ENCODE measurements at places on chromosomes 1 and 21.
A peak's percentile ranks its signal among the peaks of the same experiment; 100 is the strongest.

DNA sequence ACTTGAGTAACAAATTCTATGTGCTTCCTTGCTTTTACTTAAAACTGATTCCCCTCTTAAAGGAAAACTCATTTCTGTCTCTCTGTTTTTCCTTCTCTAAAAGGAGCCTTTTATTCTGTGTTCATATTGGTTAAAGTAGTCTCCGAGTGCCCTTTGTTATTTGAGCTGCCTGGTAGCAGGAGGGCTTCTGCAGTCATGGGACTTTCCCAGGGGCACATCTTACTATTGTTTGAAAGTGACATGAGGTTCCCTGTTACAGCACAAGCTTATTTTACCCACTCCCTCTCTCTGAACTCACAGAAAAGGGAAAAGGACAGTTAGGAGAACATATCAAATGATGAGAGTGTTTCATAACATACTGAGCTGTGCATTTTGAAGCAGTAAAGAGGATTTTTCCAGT is 58.1 kb upstream of the ANGPTL1 start:
- DNase-seq: no peak

- DNase-seq: no peak
Measured at GRCh38 chr1:235861857-235862256, 4.8 kb downstream of the LYST start.

DNA sequence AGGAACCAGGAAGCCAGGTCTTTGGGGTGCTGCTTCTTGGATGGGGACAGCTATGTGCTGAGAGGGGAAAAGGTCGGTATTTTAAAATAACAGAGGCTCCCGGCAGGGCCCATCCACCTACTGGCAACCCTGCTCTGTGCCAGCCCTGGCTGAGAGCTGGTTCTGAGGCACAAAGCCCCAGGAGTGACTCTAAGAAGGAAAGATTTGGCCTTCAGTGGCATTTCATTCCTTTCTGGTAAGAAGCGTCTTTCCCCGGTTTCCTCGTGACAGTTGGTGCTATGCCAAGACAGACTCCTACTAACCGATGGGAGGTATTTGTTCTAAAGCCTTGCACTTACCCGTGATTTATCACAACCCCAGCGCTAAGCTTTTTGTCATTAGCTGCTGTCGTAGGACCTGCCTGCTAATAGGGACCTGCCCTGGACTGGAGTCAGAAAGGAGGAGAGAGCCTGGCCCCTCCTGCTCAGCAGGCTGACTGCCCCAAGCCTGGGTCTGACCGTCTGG is 123.1 kb upstream of the ADAR start:
- peak; percentile 24 for DNase-seq

DNA sequence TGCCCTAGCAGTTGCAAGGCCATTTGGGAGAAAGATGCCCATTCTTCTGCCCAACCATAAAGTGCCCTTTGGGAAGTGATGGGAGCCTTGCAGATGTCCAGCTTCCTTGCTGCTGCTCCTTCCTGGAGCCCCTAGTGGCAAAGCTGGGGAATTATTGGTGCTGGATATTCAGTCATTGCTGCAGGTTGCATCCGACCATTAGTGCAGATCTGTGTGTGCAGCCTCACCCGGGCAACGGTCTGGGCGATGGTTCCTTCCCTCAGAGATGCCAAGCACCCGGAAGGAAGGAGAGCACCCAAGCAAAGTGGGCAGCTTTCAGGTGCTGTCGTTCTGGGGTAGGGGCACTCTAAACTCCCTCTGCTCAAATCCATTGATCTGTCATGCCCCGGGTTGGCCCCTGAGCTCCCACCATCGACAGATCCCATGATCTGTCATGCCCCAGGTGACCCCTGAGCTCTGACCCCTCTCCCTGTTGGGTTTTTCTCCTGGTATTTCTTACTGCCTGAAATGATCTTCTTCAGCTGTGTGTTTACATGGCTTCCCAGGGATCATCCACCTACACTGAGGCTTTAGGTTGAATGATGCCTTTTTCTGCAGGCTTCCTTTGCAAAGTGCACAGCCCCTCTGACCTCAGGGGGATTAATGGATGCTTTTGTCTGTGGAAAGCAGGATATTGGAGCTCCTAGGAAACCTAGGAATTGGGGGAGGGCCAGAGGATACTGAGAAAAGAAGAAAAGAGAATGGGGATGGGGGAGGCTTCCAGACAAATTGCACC is 467.5 kb downstream of the PTPRU start:
- no peak for DNase-seq

DNA sequence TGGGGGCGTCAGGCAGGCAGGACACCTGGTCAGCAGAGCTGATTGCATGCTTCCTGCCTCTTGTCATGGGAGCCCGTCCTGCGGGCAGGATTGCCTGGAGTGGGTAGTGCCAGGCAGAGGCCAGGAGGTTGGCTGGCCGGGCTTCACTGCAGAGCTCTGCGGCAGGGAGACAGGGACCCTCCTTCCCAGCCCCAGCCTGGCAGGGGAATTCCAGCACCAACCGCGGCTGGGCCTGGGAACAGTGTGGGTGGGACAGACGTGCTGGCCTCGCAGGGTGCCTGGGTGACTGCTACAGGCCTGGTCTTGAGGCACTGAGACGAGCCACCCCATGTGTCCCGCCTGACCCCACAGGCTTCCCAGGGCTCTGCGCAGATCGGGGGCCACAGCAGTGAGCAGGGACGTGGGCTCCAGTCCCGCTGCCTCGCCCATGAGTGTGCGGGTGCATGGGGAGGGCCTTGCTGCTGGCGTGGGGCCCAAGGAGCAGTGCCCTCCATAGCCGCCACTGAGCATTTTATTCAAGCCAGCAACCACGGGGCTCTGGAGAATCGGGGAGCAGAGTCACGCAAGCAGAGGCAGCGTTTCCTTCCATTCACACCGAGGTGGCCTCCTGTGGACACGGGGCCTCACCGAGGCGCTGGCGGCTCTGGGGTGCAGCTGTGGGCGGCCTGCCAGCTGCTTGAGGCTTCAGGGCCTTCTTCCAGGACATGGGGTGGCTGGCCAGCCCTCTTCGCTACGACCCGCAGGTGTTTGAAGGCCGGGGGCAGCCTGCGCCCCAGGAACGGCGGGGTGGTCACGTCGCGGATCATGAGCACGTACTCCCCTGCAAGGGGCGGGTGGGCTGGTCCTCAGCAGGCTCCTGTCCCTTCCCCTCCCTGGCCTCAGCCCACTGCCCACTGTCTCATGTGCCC is 70.3 kb downstream of the MORN1 start:
- DNase-seq: no peak

DNA sequence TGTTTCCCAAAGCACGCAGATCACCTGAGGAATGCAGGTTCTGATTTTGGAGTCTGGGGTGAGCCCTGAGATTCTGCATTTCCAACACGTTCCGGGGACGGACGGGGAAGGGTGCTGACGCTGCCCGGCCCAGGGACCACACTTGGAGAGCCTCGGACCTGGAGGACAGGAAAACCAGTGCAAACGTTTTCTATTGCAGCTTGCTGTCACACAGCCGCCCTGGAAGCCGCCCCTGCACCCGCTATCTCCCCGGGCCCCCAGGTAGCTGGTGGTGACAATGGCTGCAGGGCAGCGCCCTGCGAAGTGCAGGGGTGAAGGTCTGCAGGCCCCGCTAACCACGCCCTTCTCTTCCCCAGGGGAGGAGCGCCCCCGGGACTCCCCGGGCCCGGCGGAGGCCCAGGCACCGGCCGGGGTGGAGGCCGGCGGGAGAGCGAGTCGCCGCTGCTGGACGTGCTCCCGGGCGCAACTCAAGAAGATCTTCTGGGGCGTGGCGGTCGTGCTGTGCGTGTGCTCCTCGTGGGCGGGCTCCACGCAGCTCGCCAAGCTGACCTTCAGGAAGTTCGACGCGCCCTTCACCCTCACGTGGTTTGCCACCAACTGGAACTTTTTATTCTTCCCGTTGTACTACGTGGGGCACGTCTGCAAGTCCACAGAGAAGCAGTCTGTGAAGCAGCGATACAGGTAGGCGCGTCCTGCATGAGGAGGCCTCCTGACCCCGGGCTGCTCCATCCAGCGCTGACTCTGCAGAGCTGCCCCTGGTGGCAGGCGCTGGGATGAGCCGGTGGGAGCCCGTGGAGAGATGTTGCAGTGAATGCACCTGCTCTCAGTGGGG is 142.0 kb upstream of the COA6 start:
- no peak for DNase-seq

DNA sequence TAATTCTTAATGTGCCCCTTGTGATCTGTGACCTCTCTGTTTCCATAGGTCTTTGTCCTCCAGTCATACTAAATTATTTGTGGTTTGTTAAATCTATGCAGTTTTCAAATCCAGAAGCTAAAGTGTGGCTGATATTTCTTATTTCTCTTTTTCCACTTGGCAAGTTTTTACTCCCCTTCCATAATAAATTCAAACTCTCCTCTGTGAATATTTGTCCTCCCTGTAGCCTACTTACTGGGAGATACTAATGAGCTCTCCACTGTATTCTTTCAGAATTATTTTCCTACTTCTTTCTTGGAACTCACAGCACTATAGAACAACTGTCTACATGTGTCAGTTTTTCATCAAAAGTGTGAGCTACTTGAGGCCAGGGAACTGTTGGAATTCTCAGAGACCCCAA is 430.8 kb upstream of the PTBP2 start:
- DNase-seq: no peak

- no peak for DNase-seq
Measured at GRCh38 chr1:53158900-53159299, 16.5 kb upstream of the SLC1A7 start.

- no peak for DNase-seq
Measured at GRCh38 chr1:229535230-229535629, 23.3 kb downstream of the ABCB10 start.

- DNase-seq: no peak
Measured at GRCh38 chr1:185936641-185937040, 202.4 kb downstream of the HMCN1 start.

DNA sequence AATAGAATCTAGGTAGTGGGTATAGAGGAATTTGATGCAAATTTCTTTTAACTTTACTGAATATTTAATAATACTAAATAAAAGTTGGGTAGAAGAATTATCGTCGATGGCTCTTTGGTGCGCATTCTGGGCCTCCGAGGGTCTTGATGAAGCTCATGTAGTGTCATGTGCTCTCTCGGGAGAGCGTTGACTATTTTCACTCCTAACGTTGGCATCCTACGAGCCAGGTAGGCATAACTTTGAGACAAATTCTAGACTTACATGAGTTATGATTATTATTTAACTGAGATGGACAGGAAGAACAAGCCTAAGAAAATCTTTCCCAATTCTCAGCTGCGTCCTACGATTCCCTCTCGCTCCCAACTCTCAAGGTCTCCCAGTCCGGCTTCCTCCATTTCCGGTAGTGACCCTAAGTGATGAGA is 550 bp upstream of the PCAT6 start:
- peak; percentile 55 for DNase-seq

DNA sequence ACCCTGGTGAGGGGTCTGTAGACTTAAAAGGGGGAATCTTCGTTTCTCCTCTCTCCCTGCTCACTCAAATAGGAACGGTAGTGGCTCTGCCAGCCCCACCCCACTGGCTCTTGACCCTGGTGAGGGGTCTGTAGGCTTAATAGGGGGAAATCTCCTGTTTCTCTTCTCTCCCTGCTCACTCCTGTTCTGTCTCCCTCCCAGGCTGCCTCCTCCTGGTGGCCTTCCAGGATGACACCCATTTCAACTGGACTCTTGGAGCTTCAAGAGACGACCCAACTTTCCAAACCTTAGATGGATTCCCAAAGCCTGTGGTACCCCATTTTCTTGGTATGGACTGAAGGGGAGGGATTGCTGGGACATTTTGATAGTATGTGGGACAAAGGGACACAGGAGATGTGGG is 1.4 kb upstream of the EPHB2 start:
- DNase-seq: no peak

GRCh38 chr1:51989582-51990477 is 670 bp downstream of the RAB3B start:
- no peak for DNase-seq

DNA sequence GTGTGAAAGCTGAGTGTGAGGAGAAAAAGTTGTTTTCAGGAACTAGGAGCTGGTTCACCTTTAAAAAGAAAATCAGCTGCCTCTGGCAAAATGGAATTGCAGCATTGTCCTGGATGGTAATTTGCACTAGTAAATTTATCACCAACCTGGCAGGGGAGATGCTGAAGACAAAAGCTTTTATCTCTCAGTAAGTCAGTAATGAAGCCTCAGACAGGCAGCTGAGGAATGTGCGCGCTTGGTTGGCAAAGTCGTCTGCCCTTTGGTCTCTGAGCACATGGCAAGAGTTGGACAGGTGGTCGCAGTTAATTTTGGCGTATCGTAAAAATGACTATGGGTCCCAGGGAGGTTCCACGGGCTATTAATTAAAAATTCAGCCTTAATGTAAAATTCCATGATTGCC is 131.9 kb downstream of the BACH1 start:
- no peak for DNase-seq

GRCh38 chr1:245590726-245591125 is 435.9 kb downstream of the KIF26B start:
- DNase-seq: no peak

- DNase-seq: no peak
Measured at GRCh38 chr1:191085121-191085520, 607.5 kb upstream of the BRINP3 start.

DNA sequence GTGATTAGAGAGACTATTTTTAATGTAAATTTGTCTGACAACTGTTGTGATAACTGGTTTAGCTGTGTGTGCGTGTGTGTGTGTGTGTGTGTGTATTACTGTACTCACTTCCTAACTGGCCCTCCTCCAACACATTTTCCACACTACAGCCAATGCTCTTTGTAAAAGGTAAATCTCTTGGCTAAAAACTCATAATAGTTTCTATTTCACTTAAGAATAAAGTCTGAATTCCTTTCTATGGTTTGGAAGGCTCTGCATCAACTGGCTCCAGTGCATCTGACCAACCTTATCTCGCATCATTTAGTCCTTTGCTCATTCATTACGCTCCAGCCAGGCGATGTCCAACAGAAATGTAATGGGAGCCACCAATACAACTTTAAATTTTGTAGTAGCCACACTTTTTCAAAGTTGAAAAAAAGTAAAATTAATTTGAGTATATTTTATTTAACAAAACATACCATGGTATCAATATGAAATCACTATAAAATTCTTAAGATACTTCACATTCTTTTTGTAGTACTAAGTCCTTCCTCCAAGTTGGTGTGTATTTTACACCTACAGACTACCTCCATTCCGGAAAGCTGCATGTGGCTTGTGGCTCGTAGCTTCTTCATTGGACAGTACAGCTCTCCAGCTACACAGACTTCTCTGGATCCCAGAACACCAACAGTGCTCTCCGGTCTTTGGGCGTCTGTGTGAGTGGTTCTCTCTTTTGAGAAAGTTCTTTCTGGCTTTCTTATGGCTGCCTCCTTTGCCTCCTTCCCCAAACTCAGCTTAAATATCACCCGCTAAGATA is 68.9 kb downstream of the NRIP1 start:
- no peak for DNase-seq

- no peak for DNase-seq
Measured at GRCh38 chr1:71650119-71650518, 569.3 kb upstream of the ZRANB2 start.

- no peak for DNase-seq
Measured at GRCh38 chr21:35178827-35179226, 129.7 kb upstream of the RUNX1 start.

Data from midbrain (tissue), 1 donor.